Urinary bladder (tissue), 4 donors: ENCODE measurements at places on chromosomes 1 and 21. TPM values are rescaled to one million over a fixed set of nuclear protein-coding genes. Genes with fewer than 3 reads are reported as not detected.

The ILDR2 gene
- total RNA-seq: 4.1 TPM

The GBP6 gene
- 1.6 TPM for total RNA-seq

The CSRP1 gene
- 719 TPM for total RNA-seq

The HHIPL2 gene
- 0.53 TPM for total RNA-seq

The PTAFR gene
- total RNA-seq: 3.0 TPM

The DNM3 gene
- 11.7 TPM for total RNA-seq

The USH2A gene
- total RNA-seq: 0.16 TPM
